ENCODE measurements at places on chromosomes 12 and 14.
A peak's percentile ranks its signal among the peaks of the same experiment; 100 is the strongest.

DNA sequence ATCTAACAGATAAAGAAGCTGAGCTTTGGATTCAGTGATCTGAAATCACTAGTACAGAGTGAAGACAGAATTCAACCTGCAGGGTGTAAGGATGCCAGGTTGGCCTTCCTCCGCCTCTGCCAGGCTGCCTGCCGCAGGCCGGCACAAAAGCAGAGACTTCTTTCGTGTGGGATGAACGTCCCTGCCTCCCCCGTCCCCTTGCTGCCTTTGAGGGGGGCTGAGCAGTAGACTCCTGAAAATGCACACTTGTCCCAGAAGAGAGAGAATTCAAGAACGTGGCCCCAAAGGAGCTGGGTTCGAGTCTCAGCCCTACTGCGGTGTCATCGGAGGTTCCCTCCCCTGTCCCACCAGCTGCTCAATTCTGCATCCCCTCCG, 154.3 kb downstream of the BCL11B start:
- no peak for DNase-seq

DNA sequence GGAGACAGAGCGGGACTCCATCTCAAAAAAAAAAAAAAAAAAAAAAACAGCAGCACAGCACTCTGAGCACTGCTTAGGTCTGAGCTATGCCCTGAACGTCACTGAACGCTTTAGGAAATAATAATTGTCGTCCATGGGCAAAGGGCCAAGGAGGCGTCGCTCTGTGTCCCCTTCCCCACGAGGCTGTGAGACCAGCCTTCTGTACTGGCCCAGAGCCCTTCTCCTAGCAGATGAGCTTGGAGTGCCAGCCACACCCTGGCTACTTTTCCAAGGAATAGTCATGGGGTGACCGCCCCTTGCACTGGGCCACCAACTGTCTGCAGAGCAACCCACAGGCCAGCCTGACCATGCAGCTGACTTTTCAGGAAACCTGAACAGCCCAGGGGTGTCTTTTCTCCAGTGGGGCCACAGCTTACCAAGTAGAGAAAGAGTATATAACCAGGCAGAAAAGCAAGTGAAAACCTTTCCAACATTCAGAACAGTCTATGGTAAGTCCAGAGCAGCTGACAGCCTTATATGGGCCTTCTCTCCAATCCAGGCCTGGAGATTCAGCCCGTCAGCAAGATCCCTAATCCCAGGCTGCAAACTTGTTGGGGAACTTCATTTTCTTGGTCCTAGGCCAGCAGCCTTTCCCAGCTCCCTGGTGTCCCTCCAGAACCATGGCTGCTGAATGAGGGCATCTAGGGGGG, 28.5 kb downstream of the CD9 start:
- DNase-seq: no peak

DNA sequence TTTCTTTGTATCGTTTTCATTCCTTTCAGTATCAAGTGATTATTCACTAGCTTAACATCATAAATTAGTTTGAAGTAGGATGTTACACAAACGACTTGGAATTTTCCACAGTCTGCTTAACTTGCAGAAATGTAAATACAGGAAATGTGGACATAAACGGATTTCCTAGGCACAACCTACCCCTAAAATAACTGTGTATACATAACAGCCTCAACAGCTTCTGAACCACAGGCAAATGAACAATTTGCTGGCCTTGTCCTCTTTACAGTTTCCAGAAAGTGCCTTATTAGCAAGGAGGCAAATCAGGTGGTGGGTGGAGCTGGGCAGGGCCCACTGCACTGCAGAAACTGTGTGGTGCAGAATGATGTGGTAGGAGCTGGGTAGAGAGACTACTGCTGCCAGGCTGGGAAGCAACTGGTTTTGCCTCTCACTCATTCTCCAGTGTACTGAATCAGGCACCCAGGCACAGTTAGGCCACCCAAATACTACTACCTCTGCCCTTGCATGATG, 14.1 kb downstream of the DRAM1 start:
- peak; percentile 97 for DNase-seq

- DNase-seq: no peak
Measured at GRCh38 chr14:45332360-45332988, 79.5 kb upstream of the MIS18BP1 start.

DNA sequence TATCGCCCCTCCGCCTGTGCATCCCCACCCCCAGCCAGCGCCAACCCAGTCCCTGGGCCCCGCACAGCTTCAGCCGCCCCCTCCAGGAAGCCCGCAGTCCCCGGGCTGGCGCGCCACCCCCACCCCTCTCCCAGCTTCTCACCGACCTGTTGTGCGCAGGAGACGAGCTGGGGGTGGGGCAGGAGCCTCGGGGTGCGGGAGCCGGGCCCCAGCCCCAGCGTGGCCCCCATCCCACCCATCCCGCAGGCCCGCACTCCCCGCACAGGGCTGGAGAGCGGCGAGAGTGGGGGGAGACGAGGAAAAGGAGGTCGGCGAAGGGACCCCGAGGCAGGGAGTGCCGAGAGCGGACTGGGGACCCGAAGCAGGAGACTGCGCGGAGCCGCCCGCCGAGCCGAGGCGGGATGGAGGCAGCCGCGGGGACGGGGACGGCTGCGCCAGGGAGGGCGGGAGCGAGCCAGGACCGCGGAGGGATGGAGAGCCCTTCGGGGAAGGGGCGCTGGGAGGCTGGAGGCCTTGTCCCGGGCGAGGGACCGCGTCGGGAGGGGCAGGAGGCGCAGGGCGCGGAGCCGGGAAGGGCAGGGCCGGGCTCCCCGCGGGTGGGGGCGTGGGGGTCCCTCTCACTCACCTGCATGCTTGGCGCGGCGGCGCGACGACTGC, 498 bp downstream of the PIANP start:
- DNase-seq: no peak

- no peak for DNase-seq
Measured at GRCh38 chr14:104311358-104311757, 173.0 kb downstream of the KIF26A start.

DNA sequence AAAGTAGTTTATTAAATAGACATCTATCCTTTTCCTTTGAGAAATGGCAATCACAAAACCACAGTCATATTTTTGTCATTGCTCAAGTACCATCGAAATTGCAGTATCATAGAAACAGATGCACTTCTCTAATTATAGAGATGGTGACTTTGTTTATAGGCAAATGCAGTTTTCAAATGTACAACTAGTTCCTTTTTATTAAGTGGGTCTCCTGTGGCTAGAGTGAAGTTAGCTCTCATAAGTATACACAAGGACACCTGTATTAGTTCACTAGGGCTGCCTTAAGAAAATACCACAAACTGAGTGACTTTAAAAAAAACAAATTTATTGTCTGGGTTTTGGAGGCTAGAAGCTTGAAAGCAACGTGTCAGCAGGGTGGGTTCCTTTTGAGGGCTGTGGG, 62.8 kb downstream of the OTOGL start:
- DNase-seq: no peak

DNA sequence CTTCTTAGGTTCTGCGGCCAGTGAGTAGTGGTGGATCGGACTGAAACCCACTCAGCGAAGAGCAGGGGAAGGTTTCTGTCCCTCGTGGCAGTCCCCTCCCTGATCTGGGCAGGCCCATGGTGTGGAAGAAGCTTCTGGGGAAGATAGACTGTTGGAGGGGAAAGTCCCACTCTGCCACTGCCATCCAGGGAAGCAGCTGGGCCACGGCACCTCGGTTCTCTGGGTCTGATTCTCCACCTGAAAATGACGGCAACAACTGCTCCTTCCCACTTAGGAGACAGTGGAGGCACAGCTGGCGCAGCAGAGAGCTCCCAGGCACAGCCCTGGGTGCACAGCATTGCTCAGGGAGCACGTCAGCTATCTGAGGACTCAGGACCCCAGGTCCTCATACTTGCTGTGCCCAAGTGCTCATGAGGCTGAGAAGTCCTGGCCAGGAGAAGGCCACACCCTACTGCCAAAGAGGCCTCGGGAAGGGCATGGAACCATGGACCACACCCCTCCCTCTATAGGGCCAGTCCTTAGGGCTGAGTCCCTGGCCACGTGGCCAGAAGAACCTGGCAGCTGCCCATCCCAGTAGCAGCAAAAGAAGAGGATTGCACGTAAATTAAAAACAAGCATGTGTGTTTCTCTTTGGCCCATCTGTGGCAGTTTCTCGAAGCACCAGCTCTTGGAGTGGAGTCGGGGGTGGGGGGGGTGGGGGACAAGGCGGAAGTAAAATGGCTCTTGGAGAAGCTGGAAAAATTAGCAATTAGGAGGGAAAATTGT, 85.3 kb upstream of the BCL11B start:
- no peak for DNase-seq
